Fibroblast of upper back skin (primary cell): ENCODE measurements at places on chromosomes 7 and 10.
A peak's percentile ranks its signal among the peaks of the same experiment; 100 is the strongest.

- DNase-seq, result peak; percentile 53
Observed at GRCh38 chr10:111481261-111481826, 404.5 kb downstream of the ADRA2A start.

GRCh38 chr7:157607218-157607617, 270.4 kb downstream of the DNAJB6 start:
- DNase-seq, result no peak

- no peak for DNase-seq
Observed at GRCh38 chr10:100864978-100865377, 47.8 kb upstream of the SLF2 start.

GRCh38 chr10:130401860-130402765, 265.9 kb downstream of the GLRX3 start:
- no peak for DNase-seq

DNA sequence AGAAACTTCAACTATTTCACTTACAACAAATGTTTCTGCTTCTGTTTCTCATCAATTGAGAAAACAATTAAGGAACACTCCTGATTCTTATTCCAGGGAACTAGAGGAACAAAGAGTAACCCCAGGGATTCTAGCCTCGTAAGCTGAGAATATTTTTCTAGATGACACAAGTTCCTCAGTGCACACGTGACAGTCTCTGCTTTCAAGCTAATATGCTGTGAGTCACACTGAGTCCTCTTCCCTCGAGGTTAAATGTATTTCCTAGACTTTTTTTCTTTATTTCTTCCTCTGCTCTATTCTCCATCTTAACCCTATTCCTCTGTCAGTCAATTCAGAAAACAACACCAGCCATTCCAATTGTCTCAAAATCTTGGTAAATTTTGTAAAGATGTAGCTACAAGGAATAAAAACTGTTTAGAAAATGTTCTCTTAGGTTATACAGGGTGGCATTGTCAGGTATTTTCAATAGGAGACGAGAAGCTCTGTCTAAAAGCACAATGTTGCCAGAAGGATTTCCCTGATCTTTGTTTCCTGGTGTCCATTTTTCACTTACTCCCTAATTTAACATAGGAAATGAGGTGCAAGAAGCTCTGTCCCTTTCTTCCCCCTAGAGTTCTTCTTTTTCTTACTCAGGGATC, 5.8 kb upstream of the C1GALT1 start:
- DNase-seq, result peak; percentile 84

DNA sequence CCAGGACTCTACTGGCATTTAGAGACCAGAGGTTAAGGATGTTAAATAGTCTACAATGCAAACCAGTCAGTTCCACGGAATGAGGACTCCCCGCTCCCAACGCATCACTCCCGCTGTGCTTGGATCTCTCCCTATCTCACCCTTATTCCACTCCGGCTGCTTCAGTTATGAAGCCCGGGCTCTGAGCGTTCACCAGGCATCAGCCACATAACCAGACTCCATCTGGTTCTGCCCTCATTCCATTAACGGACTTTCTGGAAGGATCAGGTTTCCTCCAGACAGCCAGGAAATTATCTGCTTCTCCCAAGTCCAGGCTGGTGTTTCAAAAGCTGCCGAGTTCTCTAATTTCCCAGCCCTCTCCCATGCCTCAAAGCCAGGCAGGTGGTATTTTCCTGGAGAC, 499.3 kb downstream of the GLRX3 start:
- DNase-seq, result no peak

- DNase-seq, result no peak
Observed at GRCh38 chr10:52437205-52437646, 123.1 kb downstream of the DKK1 start.

DNA sequence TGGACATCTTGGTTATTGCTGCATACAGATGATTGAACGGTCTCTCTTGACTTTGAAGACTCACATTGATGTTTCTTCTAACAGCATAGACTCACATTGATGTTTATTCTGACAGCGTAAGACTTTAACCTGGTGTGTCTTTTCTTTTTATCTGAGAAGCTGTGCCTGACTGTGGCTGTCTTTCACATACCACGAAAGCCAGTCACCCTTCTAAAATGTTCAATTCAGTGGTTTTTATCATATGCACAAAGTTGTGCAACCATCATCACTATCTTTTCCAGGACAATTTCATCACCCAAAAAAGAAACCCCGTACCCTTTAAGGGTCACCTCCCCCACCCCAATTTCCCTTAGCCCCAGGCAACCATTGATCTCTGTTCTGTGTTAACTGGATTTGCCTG, 24.7 kb downstream of the CELF2 start:
- DNase-seq, result peak; percentile 37

GRCh38 chr10:63105225-63106110, 27.7 kb upstream of the NRBF2 start:
- DNase-seq, result peak; percentile 82

- no peak for DNase-seq
Observed at GRCh38 chr10:66637273-66638036, 288.4 kb upstream of the LRRTM3 start.

GRCh38 chr10:79241990-79242619, 105.2 kb upstream of the PPIF start:
- peak; percentile 34 for DNase-seq

DNA sequence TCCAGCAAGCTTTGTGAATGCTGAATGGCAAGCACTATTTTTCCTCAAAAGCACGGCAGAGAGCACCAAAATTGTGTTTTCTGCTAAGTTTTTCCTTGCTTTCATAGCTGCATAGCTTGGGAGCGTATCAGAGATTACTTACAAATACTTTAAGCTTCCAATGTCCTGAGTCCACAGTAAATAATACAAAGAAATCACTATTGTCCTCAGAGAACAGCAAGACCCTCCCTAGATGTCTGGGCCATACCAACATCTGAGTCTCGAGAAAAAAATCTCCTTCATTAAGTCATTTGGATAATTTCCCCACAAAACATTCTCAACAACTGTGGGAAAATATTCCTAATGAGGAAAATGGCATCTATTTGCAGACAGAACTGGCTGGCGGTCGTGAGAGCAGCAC, 41.7 kb downstream of the SGMS1 start:
- no peak for DNase-seq

DNA sequence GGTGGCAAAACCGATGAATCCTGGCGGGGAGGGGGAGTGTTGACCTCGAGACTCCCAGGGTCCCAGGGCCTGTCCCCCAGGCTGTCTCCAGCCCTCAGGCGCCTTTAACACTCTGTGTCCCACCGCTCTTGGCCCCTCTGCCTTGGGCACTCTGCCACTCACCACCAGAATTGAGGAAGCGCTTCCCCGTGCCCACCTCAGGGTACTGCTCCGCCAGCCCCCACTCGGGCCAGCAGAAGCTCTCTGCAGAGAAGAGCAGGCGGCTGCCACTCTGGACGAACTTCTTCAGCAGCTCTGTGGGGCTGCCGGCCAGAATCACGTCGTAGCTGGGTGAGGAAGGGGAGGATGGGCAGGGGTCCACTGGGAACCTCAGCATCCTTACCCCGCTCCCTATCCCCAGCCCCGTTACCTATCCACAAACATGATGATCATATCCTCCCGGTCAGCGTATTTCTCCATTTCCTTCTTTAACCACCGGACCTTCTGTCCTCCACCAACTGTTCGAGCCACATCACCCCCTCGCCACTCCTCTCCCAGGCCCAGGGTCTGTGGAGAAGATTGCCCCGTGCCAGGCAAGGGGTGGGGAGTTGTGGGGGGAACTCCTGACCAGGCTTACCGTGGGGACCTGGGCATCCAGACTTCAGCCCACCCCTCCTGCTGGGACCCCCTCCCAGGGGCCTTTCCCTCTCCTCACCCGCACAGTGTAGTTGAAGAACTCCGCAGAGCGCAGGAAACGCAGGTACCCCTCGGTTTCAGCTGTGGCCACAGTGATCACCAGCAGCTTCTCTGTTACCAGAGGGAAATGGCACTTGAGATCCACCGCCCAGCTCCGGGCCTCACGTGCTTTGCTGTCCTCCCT, 1.2 kb downstream of the PLOD3 start:
- DNase-seq, result no peak

GRCh38 chr10:78458983-78459638, 425.4 kb downstream of the RPS24 start:
- DNase-seq, result peak; percentile 47

DNA sequence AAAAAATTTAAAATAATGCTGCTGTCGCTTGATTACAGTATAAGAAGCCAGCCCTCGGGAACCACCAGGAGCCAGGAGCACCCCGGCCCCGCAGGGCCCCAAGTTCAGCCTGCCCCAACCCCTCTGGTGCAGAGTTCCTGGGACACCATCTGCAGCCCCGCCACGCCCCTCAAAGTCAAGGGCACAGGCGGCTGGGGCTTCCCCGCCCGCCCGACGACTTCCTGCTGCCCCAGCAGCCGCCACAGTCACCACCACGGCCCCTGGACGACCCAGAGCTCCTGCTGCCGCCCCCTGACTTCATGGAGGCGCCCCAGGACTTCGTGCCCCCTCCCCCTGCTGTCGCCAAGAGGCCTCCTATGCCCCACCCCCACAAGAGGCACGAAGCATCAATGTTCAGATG, 103.6 kb upstream of the PDSS1 start:
- no peak for DNase-seq
